ENCODE measurements at places on chromosomes 5 and 9.

GRCh38 chr5:158414333-158414762, 555.4 kb upstream of the CLINT1 start:
- no peak for DNase-seq

DNA sequence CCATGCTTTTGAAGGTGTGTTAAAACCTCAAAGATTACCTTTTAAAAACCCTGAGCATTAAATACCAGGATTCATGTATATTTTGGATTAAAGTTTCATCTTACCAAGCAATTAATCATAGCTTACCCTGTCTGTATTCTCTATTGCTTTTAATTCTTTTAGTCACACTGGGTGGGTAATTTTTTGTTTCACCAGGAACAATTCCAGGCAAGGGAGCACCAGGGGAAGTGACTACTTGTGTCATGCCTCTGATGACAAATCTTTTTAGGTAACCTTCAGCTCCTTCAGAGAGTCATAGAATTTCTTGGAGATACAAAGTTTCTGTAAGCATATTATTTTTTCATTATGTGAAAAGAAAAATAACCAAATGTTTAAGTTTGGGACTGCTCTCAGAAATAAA, 33.4 kb upstream of the ANXA1 start:
- DNase-seq = no peak

GRCh38 chr9:106283769-106284168, 579.2 kb upstream of the ZNF462 start:
- DNase-seq = no peak

DNA sequence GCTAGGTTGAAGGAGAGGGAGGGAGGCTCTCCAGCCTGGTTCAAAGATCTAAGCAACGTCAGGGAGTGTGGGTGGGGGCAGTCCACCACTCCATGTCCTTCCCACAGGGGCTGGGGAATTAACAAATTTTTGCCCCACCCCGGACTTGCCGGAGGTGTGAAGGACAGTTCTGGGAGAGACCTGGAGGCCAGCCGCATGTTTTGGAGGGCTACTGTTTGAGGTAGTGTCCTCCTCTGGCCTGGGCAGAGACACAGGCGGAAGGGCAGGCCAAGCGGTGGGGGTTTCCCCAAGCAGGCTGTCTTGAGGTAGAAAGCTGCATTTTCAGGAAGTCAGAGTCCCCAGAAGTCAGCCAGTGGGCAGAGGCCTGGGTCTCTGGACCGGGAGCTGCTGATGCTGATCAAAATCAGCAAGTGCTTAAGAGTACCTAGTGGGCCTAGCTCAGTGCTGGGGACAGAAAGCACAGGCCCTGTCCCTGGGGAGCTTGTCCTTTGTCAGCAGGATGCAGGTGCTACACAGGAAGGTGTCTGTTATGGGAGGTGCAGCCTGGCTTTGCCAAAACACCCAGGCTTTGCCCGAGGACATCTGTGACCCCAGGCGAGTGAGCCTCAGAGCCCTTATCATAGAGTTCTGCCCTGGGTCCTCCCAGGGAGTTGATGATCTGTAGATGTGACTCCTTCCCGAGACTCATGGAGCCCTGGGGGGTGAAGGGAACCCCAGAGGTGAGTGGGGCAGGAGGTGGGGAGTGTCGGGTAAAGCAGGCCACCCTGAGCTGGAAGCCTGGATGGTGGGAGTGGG, 18.5 kb downstream of the JADE2 start:
- no peak for DNase-seq

DNA sequence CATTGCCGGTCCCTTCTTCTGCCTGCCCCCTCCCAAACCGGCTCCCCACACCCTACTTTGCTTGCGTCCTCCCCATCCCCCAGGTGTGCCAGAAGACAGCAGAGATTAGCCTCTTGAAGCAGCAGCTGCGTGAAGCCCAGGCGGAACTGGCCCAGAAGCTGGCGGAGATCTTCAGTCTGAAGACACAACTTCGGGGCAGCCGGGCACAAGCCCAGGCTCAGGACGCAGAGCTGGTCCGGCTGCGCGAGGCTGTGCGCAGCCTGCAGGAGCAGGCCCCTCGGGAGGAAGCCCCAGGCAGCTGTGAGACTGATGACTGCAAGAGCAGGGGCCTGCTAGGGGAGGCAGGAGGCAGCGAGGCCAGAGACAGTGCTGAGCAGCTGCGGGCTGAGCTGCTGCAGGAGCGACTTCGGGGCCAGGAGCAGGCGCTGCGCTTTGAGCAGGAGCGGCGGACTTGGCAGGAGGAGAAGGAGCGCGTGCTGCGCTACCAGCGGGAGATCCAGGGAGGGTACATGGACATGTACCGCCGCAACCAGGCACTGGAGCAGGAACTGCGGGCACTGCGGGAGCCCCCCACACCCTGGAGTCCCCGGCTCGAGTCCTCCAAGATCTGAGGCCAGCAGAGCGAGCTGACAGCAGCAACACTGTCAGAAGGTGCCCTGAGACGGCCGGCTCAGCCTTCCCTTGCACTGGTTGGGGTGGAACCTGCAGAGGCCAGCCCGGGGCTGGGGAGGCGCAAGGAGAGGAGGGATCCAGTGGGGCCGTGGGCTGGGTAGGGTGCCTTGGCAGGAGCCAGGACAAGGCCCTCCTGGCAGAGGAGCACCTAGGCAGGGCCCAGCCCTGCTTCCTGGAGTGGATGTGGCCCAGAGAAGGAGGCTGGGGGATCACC, 8.3 kb downstream of the N4BP3 start:
- no peak for DNase-seq

DNA sequence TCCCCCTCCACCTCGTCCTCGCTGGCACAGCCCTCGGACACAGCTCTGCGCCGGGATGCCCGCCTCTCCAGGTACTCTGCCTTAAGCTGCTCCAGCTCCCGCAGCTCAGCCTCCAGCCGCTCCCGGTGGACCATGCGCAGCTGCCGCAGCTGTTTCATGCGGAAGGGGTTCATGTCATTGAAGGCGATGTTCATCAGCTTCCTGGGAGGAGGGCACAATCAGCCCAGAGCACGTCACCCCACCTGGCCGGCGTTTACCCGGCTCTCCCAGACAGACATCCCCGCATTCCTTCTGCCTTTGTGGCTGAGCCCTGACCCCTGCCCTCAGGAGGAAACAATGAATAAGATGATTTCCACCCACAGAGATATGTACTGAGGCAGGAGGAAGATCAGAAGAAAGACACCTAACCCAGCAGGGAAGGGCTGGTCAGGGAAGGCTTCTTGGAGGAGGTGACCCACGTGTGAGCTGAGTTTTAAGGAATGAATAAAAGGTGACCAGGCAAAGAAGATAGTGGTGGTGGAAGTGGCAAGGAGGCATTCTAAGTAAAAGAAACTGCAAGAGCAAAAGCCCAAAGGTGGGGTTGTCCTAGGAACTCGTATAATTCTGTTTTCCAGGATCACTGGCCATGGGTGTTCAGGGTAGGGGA, 7.1 kb upstream of the CORO2A start:
- DNase-seq = no peak

- DNase-seq = no peak
Observed at GRCh38 chr5:143588933-143589662, 185.6 kb upstream of the NR3C1 start.

GRCh38 chr5:4216142-4216541, 620.5 kb downstream of the IRX1 start:
- DNase-seq = no peak

GRCh38 chr9:112869041-112869529, 21.6 kb downstream of the SLC46A2 start:
- no peak for DNase-seq

DNA sequence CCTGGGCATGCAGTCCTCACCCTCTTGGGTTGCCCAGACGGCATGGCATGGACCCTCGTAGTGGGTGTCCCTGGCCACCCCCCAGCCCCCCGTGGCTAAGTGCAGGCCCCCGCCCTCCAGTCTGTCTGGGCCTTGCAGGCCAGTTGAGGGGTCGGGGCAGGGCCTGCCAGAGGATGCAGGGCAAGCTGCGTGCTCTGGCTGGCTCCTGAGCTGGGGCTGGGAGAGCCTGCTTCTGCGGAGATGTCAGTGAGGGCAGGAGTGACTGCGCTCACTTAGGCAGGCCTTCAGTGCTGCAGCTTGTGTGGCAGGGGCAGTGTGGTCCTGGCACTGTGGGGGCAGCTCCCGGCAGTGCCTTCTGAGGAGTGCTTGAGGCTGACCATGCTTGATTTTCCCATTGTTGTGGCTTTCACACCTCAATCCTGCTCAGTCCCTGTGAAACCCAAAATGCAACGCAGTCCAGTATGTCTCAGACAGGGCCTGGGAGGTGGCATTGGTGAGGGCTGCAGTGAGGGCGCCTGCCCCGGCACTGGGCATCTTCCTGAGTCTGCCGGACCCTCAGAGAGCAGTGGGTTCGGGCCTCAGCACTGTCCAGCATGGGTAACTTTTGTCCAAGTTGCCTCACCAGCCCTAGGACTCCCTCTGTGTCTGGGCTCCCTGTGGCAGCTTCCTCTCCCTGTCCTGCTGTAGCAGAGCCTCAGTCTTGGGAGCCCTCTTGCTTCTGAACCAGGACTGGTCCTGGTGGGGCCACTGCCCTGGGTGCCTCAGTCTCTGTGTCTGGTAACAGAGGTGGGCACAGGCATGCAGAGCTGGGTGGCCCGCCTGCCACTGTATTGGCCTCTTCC, 93.0 kb downstream of the PHF2 start:
- DNase-seq = no peak

DNA sequence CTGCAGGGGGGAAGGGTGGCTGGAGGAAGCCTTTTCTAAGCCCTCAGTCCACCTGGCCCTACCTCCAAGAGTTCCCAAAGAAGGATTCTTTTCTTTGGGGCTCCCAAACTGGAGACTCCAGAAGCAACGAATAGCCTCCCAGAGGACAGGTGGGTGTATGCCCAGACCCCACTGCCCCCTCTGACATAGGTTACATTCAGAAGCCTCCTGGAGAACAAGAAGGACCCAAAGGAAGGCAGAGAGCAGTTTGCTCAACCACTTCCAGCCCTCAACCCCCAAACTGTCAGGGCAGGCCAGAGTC, 10.3 kb downstream of the HK3 start:
- DNase-seq = no peak

DNA sequence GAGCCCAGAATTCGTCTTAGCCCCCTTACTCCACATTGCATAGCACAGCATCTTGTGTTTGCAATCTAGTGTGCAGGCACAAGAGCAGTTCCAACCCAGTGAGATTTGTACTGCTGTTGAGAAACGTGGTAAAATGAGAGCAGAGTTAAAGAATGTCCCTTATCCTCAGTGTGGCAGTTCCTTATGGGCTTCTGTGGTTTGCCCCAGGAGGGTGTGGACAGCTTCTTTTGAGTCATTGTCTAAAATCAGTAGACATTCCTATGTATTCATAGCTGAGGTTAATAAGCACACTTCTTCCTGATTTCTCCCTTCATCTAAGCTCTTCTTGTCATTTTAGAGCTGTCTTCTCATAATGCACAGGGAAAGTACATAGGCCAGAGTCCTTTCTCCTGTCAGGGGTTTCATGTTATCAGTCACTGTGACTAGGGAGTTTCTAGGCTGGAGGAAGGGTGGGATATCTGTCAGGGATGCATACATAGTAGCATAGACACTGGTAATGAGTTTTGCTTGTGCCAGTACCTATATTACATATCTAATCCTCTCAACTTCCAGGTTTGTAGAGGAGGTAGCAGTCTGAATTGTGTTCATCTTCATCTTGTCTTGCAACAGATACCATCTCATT, 2.0 kb upstream of the CAVIN4 start:
- DNase-seq = no peak

- no peak for DNase-seq
Observed at GRCh38 chr9:87395804-87396479, 101.7 kb upstream of the DAPK1 start.

- no peak for DNase-seq
Observed at GRCh38 chr5:52878656-52879055, 90.9 kb downstream of the ITGA1 start.

- DNase-seq = no peak
Observed at GRCh38 chr5:59234236-59234635, 651.4 kb downstream of the RAB3C start.

DNA sequence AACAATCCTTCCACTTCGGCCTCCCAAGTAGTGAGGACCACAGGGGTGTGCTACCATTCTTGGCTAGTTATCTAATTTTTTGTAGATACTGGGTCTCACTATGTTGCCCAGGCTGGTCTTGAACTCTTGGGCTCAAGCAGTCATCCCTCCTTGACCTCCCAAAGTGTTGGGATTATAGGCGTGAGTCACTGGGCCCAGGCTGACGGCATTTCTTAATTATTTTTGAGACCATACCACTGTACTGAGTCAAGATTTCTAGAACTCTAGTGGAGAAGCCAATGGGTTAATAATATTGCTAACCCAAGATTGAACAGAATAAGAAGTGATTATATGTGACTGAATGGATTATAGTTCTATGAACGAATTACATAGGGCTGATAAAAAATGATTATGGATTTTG, 66.7 kb downstream of the TARS1 start:
- no peak for DNase-seq

- no peak for DNase-seq
Observed at GRCh38 chr9:76107482-76107881, 217.0 kb downstream of the PCSK5 start.

GRCh38 chr5:122124766-122125165, 4.6 kb upstream of the ZNF474 start:
- DNase-seq = no peak

DNA sequence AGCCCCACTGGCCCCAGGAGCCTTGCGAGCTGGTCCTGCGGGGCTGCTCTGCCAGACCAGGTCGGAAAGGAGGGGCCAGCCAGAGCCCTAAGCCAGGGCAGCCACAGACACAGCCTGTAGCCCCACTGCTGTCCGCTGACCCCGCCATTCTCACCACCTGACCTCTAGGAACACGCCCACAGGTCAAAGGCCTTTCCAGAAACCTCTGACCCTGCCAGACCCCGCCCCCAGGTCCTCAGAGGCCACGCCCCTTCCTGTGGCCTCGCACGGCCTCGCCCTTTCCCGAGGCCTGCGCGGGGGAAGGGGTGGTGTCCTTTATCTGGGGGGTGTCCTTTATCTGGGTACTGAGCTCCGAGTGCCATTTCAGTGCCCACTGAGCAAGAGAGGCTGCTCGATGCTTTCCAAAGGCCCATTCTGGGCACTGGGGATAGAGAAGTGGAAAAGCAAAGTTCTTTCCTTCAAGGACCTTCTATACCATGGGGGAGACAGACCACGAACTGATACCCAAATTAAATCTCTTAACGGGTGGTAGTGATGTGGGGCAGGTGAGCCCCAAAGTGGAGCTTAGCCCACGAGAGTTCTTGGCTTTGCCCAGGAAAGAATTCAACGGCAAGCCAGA, 46.5 kb downstream of the P4HA2 start:
- no peak for DNase-seq

DNA sequence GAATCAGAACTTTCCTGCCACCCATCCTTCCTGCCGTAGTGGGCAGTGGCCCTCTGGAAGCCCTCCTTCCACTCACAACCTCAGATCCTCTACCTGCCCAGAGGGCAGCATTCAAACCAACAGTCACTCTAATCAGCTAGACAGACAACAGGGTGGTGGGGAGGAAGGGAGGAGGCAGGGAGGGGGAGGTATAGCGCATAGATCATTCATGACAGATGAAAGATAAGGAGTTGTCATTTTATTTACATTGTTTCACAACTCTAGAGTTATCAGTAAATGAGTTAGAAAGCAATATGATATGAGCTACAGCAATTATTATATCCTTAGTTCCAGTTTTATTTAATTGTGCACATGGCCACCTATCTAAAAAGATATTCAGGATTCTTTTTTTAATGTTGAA, 852 bp downstream of the IL9 start:
- DNase-seq = no peak
